ENCODE measurements at places on chromosomes 12 and 14.

DNA sequence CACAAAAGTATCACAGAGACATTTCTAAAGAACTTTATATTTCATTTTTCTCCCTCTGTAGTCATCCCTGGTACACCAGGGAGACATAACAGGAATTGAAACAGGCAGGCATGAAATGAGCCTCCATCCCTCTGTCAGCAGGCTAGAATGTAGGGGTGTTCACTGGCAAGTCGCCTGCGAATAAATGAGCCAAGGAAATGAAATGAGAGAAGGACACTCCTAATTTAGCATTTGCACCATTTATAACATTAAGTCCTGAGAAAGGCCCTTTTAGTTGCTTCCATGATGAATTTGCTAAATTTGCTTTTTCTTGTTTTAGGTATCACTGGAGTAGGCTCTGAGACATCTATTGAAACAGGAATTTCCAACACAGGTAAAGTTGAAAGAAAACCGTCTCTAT is 192.4 kb upstream of the CNTN1 start:
- DNase-seq: no peak

DNA sequence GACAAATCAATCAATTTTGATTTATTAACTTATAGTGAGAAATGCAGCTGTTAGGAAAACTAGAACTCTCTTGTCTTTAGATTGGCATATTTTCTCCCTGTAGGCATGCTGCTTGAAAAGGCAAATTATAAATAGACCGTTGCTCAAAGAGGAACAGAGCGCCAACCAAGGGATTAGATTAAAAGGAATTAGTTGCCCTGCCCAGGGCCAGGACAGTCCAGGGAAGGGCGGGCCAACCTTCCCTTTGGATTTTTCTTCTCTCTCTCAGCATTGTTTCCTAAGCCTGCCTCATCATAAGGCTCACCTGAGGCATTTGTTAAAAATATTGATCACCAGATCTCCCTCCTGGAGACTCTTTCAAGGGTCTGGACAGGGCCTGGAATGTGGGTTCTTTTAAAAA is 8.6 kb downstream of the CIPC start:
- DNase-seq: no peak

GRCh38 chr12:1936406-1937320 is 18.2 kb upstream of the CACNA2D4 start:
- DNase-seq: no peak

GRCh38 chr12:31017535-31017934 is 56.1 kb upstream of the DDX11 start:
- DNase-seq: no peak

GRCh38 chr14:104687601-104688504 is 1.6 kb upstream of the INF2 start:
- DNase-seq: no peak

DNA sequence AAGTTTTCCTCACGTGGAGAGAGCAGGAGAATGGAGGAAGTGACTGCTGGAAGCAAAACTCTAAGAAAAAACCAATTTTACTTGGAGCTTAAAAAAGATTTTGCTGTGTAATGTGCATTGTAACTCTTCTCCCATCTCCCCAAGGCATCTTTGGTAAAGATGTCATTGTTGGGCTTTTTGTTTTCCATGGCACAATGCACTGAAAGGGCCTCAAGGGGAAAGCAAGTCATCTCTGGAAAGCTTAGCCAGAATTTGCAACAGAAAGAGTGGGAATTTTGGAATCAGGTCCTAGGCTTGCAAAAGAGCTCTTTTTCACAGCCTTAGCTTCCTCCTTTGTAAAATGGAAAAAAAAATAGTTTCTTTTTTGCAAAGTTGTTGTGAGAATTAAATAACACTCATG is 7.9 kb upstream of the PPM1A start:
- no peak for DNase-seq

GRCh38 chr12:118190266-118190665 is 54.3 kb downstream of the PEBP1 start:
- no peak for DNase-seq

- DNase-seq: no peak
Observed at GRCh38 chr14:100434911-100435438, 111.8 kb downstream of the SLC25A47 start.

DNA sequence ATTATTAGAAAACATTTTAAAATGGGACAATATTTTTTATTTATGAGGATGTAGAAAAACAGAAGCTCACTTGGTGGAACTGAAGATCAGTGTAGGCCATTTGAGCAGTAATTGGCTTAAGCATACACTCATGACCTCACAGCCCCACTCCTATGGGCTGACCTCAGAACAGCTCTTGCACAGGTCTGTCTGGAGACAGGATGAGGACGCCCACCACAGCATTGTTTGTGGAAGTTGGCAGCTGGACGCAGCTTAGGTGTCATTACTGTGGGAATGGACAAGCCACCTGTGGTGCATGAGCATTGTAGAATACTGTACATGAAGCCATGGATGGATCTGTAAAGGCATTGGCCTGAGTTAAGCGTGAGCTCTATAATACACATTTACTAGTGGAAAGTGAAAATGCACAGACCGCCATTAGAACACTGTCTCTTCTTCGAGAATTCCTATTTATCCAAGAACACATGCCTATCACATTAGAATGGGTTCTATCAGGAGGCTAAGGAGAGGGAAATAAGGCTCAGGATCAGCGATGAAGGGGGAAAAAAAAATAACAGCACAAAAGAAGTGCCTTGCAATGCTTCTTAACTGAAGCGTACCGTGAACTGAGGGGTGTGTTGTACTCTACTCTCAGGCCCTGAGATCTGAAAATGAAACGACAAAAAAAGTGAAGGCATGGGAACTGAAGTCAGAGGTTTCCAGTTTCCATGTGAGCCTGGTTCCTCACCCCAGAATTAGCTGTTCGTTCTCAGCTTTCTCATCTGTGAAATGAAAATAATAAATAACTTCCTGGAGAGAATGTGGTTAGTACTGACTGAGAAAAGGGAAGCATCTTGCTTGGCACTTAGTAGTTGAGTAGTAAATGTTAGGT is 33.6 kb downstream of the KCNA1 start:
- DNase-seq: no peak

- no peak for DNase-seq
Observed at GRCh38 chr14:28494196-28494595, 272.4 kb upstream of the FOXG1 start.

GRCh38 chr12:57224278-57224972 is 5.1 kb upstream of the SHMT2 start:
- DNase-seq: no peak

GRCh38 chr12:22539055-22539454 is 5.3 kb downstream of the C2CD5 start:
- no peak for DNase-seq

- no peak for DNase-seq
Observed at GRCh38 chr12:11182529-11182928, 4.2 kb downstream of the TAS2R42 start.

DNA sequence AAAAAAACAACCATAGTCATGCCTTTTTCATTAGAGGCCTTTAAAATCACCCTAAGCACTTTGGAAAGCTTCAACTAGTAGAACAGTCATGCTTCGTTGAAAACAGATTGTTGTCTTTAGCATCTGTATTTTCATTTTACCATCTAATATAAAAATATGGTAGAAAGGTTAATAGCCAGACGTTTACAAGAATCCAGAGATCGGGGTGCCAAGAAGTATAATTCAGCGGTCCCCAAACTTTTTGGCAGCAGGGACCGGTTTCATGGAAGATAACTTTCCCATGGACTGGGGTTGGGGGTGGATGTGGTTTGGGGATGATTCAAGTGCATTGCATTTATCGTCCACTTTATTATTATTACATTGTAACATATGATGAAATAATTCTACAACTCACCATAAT is 138.4 kb downstream of the GLT1D1 start:
- no peak for DNase-seq

GRCh38 chr14:71300566-71301330 is 393.5 kb downstream of the PCNX1 start:
- DNase-seq: no peak

DNA sequence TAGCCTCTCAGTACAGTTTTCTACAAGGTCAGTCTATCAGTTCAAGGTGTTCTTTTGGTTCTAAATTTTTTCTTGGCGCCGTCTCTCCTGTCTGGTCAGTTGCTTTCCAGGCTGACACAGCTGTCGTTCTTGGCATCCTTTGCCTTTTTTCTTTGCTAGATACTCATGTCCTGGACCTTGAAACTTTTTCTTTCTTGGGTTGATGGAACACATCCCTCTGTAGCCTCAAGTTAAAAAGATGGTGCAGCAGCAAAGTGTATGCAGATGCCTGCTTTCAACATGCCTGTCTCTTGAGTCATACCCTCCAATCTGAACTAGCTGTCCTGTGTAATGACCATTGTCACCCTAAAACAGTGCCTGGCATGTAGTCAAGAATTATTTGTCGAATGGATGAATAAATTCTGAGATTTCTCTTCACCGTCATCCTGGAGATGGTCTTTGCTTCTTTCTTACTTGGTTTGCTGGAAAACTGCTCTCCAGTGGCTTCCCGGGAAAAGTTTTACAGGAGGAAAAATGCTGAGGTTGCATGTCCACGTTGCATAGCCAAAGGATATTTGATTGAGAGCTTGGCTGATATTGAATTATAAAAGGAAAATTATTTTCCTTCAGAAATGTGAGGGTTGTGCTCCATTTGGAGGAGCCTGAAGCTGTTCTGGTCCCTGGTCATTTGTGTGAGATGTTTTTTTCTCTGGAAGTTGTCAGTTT is 4.6 kb downstream of the NYNRIN start:
- no peak for DNase-seq

DNA sequence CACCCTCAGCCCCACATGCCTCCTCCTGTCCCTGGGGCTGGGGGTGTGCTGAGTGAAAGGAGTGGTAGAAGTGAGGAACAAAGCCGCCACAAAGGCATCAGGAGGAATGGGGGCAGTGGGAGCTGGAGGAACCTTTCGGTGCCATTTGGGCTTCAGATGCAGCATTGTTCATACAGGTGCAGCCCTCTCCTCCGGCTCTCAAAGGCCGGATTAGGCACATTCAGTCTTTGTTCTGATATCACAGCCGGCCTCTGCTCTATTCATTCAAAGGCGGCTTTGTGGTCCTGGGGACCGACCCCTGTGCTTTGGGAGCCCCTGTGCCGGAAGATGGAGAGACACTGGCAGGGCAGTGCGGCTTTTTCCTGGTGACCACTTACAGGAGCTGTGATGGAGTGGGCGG is 53.2 kb downstream of the SMOC1 start:
- no peak for DNase-seq

DNA sequence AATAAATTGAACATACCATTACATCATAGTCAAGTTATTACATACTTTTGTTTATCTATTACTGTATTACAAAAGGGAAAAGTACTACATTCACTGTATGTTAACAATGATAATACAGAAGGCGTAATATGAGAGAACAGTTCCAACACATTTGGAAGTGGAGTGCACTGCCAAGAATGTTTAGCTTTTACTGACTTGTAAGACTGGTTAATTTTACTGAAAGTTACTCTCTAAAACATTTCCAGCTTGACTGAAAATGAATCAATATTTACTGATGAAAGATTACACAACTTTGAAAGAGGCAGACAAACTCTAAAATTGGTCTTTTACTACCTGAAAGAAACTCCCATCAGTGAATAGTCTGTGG is 728.5 kb downstream of the FSCB start:
- no peak for DNase-seq

GRCh38 chr14:49851813-49852212 is 775 bp downstream of the NEMF start:
- DNase-seq: no peak

DNA sequence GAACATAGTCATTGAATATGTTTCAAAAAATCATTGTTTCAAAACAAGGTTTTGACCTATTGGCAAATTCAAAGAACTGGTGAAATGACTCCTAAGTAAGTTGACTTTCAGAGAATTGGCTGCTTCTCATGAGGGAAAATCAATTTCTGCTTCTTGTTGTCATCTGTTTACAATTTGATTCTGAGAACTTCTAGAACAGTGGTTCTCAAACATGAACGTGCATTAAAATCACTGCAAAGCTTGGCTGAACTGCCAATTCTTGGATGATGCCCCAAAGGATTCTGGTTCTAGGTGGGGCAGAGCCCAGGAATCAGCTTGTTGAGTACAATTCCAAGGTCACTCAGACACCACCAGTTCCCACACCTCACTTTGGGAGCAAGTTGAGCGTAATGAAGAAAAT is 83.9 kb downstream of the ZFP36L1 start:
- no peak for DNase-seq

GRCh38 chr12:46384451-46385309 is 12.1 kb upstream of the SLC38A2 start:
- no peak for DNase-seq

DNA sequence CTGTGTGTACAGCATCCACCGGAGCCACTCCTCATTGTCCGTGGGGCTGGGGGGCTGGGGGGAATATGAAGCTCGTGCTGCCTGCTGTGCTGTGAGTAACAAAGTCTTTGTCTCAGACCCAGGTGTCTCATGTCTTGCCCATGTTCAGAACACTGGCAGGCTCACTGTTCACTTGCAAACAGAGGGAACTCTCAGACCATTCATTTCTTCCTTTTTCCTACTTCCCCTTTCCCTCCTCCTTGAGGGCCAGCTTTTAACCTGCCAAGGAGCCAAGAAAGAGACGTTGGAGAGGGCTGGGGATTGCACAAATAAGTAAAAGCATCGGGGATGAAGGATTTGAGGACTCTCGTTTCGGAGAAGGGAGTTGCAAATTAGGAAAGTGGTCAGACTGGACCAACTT is 21.6 kb downstream of the GPR132 start:
- no peak for DNase-seq

DNA sequence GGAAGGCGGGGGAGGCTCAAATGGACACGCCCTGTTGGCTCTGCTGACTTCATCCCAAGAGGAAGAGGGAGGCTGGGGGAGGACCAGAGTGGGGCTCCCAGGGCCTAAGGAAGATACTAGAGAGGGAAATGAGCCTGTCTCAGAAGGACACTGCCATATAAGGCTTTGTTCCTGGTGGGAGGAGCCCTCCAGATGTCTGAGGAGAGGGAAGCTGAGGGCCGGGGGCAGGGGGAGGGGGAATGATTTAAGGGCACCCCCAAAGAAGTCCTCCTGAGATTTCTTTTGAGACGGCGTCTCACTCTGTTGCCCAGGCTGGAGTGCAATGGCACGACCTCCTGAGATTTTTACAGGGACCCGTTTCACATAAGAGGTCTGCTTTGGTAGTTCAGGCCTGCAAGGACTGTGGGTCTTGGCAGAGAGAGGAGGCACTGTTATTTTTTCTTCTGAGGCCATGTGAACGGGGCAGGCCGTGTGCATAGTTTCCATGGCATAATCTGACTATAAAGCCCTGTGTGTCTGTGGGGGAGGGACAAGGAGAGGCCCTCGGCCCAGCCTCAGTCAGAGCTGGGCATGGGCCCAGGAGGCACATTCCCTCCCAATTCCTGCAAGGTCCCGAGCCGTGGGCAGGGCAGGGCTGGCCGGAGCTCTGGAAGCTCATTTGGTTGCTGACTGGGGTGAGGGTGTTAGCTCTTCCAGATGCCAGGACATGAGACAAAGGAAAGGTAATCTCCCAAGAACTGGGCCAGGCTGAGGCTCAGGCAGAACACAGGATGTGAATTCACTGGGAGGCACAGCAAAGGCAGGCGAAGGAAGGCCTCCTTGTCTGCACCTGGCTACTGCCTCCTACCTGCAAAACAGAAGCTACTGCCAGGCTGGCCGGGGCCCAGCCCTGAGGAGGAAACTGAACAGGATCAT is 22.2 kb upstream of the PLEKHG3 start:
- no peak for DNase-seq

GRCh38 chr12:89733579-89734201 is 25.1 kb upstream of the ATP2B1 start:
- DNase-seq: no peak

GRCh38 chr14:68708343-68708742 is 84.5 kb downstream of the ZFP36L1 start:
- no peak for DNase-seq
